ENCODE measurements at places on chromosomes 5 and 9.

DNA sequence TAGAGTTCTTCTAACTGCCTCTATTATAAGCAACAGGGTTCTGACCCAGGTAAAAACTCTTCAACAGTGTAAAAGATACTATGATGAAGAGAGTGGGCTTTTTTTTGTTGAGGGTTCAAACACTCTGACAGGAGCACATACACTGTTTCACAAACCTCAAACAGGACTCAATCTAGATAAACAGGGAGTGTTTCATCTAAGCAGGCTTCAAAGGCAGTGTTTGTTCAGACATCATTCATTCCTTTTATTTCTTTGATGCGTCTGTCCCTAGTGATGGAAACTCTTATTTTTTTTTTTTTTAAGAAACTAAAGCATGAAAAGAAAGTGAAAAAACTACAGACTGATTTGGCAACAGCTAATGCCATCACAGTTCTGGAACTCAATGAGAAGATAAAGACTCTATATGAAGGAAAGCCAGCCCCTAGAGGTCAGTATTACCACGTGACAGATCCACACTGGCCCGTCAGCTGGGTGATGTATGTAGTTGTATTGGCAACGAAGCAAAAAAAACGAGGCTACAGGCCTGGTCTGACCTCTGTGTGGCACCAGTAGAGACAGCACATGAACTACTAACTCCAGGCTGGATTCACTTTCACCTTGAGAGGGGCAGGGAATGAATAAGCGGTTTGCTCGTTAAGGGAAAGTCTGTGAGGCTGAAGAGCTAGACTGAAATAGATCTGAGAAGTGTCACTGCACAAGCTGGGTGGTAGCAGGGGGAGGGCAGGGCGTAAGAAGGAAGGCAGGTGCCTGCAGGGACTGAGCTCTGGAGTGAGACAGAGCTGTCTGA, 172.2 kb downstream of the CCDC192 start:
- DNase-seq = no peak

DNA sequence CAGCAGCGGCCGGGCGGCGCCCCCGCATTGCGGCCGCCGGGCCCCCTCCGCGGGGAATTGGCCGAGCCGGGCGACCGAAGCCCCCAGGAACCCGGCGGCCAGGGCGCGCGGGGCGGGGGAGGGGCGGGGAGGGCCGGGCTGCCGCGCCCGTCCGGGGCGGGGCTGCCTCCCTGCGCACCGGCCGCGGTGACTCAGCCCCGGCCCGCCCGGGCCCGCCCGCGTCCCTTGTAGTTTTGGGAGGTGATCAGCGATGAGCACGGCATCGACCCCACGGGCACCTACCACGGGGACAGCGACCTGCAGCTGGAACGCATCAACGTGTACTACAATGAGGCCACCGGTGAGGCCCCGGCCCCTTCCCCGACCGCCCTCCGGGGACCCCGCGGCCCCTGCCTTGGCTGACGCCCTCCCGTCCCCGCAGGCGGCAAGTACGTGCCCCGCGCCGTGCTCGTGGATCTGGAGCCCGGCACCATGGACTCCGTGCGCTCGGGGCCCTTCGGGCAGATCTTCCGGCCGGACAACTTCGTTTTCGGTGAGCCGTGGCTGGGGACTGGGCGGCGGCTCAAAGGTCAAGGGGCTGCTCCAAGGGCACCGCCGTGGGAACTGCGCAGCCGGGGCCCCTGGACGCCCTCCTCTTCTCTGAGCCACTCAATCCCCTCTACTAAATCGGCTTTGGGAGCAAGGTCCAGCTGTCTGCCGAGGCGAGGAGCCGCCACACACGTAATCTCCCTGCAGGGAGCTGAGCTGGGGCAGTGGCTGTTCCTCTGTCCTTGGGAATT, 592 bp downstream of the TUBB4B start:
- DNase-seq = peak; percentile 50

DNA sequence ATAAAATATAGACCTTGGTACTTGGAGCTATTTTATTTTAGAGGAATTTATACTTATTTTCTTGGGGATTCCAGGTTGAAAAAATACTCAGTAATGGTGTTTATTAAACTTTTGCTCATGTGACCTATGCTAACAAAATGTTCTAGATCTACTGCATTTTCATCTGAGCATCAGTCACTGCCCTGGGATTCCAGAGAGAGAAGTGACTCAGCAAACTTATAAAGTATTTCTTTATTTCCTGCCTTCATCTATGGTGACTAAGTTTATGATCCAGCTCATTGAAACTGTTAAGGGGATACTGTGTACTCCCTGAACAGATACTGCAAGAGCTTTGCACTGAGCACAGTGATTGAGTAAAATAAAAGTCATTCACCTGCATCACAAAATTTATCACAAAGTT, 298.5 kb upstream of the CDH18 start:
- no peak for DNase-seq

DNA sequence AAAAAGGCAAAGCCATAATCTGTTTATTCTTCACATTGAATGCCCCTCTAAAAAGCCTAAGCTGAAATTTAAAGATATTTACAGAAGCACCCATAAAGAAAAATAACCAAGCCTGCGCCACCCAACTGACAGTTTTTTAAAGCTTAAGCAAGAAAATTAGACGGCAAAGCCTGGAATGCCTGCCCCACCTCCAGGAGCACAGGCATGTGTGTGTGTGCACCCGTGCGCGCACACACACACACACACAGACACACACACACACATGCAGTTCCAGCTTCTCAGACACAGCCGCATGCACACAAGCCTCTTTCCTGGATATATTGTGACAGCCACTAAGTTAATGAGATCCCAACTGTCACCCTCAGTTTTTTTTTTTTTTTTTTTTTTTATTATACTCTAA, 88.2 kb downstream of the FRMD3 start:
- no peak for DNase-seq

DNA sequence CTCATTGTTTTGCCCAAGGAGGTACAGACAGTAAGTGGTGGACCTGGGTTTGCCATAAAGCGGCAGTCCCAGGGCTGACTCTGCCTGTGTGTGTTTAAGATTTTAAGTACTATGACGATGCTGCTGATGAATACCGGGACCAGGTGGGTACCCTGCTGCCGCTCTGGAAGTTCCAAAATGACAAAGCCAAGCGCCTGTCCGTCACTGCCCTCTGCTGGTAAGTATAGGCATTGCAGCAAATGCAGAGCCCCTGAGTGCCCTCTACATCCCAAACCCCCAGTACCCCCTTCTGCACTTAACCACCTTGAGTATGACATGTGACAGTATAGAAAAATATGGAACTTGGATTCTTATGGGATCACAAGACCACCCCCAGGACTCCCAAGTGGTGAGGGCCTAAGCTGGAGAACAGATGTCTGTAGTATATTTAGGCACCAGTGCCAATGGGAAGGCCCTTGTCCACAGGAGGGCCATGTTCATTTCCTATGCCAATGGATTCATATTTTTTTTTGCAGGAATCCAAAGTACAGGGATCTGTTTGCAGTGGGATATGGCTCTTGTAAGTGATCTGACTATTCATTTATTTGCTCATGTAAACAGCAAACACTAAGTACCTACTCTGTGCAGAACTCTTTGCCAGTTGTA, 22.0 kb downstream of the ENHO start:
- DNase-seq = peak; percentile 57

DNA sequence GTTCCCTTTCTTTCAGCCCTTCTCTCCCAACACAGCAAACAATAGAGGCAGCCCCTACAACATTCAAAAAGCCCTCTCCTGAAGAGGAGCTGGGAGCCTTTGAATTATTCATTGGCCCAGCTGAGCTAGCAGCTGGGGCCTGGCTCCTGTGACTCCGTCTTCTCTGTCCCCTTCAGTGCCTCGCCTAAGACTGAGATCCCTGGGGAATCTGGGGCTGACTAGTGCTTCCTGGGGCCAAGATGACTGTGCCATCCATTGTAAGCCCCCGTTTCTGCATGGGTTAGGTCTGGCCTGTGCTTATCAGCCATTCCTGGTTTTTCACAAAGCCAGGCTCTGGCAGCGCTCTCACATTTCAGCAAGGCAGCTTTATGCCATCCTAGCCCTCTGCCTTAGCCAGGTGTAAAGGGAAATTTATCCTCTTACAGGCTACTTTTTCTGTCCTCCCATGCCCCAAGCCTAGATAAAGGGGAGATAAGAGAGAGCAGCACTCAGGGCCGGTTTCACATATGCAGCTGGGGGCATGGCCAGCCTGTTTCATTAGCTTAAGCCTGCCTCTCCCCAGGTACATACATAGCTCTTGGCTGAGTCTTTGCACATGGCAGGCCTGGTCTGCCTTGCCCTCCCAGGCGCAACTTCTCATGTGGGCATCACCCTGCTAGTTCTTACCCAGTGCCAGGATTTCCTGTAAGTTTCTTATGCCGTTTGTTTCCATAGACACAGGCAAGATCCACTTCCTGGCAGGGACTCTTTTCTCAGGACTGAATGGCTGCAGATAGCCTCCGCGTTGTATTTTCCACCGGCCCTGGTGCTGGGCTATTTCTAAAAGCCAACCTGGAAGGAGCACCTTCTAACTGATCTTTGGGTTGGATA, 15.8 kb downstream of the PTPA start:
- no peak for DNase-seq

DNA sequence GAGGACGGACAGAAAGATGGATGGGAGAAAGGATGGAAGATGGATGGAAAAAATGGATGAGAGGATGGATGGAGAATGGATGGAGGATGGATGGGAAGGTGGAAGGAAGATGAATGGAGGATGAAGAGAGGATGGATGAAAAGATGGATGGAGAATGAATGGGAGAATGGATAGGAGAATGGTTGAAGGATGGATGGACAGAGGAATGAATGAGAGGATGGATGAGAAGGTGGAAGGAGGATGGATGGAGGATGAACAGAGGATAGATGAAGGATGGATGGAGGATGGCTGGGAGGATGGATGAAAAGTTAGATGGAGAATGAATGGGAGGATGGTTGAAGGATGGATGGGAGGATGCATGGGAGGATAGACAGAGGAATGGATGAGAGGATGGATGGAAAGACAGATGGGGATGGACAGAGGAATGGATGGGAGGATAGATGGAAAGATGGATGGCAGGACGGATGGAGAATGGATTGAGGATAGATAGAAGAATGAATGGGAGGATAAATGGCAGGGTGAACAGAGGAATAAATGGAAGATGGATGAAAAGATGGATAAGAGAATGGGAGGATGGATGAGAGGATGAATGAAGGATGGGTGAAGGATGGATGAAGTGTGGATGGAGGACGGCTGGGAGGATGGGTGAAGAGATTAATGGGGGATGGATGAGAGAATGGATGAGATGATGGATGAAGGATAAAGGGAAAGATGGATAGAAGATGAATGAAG, 217.7 kb upstream of the IER5L start:
- no peak for DNase-seq

DNA sequence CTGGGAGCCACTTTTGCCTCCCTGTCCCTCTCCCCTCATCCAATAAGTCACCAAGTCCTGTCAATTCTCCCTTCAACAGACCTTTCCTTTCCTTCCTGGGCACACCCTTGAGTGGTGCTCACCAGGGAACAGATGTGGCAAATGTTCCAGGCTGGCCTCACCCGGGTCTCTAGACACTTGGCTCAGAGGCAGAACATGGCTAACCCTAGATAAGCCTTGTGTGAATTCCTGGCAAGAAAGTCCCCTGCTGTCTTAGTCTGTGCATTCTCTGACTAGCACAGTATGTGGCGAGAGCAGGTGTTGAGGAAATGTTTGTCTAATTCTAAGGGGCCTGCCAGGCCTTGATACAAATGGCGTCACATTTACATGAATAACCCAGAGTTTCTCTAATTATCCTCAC, 41.2 kb upstream of the PTGS1 start:
- DNase-seq = no peak

DNA sequence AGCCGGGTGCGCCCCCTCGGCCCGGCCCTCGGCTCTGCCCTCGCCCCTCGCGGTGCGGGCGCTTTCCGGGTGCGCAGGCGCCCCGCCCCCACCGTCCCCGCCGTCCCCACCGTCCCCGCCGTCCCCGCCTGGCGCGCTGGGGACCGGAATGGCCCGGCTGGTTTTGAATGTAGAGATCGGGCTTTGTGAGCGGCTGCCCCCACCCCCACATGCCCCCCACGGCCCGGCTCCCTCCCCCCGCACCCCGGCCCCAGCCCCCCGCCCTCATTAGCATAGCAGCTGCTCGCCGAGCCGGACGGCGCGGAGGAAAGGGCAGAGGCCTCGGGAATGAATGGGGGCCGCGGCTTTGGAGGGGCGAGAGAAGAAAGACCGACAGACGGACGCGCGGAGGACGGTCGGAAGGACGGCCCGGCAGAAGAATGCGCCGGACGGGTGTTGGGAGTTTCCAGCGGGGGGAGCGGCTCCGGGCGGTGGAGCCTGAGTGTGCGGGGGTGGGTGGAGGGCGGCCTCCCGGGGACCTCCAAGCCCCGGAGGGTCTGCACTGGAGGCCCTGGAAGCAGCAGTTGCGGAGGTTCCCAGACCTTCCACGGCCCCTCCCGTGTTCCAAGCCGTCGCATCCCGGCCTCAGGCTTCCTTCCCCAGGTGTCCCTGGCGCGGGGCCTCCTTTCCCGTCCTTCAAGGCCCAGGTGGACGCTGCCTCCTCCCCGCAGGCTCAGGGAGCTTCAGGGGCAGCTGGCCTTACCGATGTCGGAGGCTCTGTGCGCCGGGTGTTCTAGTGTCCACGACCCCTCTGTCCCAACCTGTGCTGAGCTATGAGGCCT, 6.0 kb downstream of the NRARP start:
- no peak for DNase-seq

DNA sequence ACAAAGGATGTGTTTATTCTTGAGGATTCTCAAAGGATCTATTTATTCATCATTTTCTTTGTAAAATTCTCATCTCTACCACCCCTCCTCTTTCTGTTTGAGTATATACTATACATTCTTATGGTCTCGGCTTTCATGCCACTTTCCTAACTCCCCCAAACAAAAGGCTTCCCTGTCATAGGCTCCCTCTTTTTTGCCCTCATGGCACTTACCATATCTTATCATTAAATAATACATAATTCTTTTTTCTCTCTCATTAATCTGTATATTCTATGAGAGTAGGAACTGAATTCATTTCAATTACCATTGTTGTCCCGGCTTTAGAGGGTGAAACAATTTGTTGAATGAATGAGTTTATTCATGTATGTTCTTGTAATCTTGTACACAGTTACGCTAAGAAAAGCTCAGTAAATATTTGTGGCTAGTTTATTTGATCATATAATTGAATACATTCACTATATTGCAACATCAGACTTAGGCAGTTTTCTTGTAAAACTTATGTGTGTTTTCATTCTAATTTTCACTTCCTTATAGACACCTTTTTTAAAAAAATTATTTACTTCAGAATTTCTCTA, 254.6 kb downstream of the EDIL3 start:
- DNase-seq = no peak

GRCh38 chr5:2136728-2137333, 254.1 kb upstream of the IRX4 start:
- no peak for DNase-seq

GRCh38 chr9:8651846-8652215, 852.3 kb upstream of the DMAC1 start:
- DNase-seq = no peak

All from activated naive CD4-positive, alpha-beta T cell (primary cell).